ENCODE measurements at places on chromosomes 2 and 18.

GRCh38 chr2:241814643-241815476 is 5.9 kb downstream of the NEU4 start:
- DNase-seq: no peak

DNA sequence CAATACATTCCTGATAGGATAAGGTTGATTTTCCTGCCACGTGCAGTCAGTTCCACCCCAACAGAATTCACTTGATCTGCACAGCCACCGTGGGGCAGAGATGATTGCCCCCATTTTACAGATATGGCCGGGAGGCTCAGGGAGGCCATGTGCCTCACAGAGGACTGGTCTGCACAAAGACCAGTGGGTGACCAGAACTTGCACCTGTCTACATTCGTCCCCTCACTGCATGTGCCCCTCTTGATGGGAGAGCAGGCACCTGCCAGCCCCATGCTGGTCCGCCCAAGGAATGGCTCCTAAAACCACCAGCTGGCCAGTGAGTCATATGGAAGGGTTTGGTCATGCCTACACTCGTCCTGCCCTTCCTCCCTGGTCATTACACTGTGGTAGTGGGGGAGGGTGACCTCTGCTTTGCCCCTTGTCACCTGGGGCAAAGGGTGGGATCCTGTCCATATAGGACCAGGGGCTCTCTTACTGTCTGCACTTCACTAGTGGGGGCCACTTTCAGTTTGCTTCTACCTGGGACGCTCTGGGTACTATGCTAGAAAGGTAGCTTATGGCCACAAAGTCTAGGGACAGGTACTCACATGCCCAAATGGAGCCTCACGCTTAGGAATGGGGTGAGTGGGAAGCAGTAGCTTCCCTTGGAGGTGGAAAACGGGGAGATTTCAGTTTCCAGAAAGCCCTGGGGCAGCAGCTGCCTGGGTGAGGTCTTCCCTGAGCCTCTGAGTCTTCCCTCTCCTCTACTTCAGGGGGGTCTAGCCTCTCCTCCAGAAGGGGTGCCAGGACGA is 14.7 kb downstream of the RRM2 start:
- no peak for DNase-seq

DNA sequence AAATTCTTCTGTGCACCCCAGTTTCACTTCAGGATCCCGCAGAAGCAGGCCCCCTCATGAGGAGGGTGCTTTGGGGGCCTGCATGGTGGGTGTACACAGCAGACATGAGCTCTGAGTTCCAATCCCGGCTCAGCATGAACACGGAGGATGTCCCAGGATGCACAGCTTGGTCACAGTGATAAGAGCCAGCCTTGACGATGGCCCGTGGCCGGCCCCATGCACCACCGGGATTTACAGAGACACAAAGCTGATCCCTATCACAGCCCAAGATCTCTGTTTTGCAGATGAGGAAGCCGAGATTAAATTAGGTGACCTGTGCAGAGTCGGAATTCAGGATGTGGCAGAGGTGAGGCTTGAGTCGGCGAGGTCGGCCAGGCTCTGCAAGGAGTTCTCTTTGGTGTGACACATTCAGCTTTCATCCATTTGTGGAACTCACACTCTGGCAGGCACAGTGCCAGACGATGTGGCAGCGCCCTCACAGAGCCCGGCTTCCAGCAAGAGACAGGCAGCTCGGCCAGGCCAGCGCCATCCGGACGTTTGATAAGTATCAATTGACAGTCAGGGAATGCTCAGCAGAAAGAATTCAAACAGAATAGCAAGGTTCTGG is 456.3 kb upstream of the MYT1L start:
- DNase-seq: no peak

GRCh38 chr2:177611310-177611886 is 218.8 kb downstream of the AGPS start:
- no peak for DNase-seq
